ENCODE measurements at places on chromosomes 2 and 18.

GRCh38 chr2:205996161-205996560 is 89.8 kb downstream of the INO80D start:
- DNase-seq: no peak

GRCh38 chr2:1869987-1870386 is 125.7 kb upstream of the PXDN start:
- DNase-seq: peak; percentile 93

- no peak for DNase-seq
Measured at GRCh38 chr2:240457223-240458043, 22.0 kb downstream of the GPC1 start.

GRCh38 chr2:197626965-197627625 is 48.3 kb downstream of the RFTN2 start:
- no peak for DNase-seq

- DNase-seq: no peak
Measured at GRCh38 chr2:109272461-109272860, 143.5 kb downstream of the SH3RF3 start.

GRCh38 chr2:226333388-226333787 is 466.2 kb downstream of the IRS1 start:
- DNase-seq: no peak

Measured in epithelial cell of proximal tubule (primary cell).